ENCODE measurements at places on chromosomes 5 and 9.

DNA sequence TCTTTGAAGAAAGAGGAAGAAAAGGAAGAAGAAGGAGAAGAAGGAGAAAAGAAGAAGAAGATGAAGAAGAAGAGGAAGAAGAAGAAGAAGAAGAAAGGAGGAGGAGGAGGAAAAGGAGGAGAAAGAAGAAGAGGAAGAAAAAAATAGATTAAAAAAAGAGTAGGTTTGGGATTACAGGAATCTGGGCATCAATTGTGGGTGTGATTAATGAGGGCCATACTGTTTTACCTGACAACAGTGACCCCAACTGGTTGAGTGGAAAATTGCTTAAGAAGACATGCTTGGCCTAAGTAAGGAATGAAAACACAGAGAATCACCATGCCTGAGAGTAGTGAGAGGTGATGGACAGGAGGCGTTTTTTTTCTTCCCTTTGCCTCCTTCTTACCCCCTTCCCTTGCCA lies 114.6 kb downstream of the FAM170A start:
- DNase-seq, result no peak

GRCh38 chr5:145887976-145888574 lies 15.3 kb upstream of the GRXCR2 start:
- DNase-seq, result peak; percentile 12

DNA sequence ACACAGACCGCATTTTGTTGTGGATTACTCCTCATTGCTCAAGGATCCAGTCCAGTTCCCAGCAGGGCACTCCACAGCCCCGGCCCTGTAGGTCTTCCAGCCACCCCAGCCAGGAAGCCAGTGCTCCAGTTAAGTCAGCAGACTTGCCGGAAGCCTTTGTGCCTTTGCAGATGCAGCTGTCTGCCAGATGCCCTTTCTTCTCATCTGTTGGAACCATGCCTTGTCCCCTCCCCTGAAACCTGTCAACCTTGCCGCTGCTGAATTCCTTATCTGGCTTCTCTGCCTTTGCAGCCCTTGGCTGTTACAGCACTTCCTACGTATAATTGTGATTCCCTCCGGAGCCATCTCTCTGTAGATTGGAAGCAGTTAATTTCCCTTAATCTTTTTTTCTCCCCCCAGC lies 28.4 kb downstream of the PSAT1 start:
- peak; percentile 68 for DNase-seq

GRCh38 chr5:115686051-115686737 lies 60.4 kb upstream of the TMED7 start:
- DNase-seq, result peak; percentile 18

- no peak for DNase-seq
Measured at GRCh38 chr5:53481159-53481886, 894 bp downstream of the FST start.

DNA sequence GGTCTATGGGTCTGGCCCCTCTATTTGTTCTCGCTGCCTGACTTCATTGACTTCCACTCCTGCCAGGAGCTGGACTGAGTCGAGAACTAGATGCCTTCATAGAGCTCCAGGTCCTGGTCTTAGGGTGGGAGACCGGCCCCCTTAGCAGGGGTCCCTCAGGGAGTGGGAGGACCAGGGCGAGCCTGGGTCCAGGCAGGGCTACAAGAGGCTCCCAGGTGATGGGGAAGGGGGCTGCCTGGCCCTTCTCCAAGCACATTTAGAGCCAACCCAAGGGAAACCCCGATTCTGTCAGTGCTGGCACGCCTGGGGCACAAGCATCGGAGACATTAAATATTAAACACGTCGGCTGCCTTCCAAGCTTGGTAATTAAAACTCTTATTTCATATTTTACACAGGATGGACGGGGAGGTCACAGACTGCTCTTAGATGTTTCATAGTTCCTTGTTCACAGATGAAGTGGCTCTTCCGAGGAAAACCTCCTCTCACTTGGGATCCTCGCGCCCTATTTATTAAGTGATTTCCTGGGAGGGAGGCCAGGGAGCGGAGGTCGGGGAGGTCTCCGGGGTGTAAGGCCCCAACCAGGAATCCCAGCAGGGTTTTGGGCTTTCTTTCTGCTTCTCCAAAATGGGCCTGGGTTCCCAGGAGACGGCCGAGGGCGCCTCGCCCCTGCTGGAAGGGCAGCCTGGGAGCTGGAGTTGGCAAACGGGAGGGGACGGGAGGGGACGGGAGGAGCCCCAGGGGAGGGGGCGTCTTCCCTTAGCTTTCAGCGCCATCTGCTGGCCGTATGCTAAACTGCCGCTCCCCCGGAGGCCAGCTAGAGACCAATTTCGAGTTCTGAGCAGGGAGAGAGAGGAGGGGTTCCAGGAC lies 23.4 kb upstream of the ZBTB43 start:
- peak; percentile 93 for DNase-seq

- DNase-seq, result no peak
Measured at GRCh38 chr5:153573326-153574033, 83.0 kb downstream of the GRIA1 start.

DNA sequence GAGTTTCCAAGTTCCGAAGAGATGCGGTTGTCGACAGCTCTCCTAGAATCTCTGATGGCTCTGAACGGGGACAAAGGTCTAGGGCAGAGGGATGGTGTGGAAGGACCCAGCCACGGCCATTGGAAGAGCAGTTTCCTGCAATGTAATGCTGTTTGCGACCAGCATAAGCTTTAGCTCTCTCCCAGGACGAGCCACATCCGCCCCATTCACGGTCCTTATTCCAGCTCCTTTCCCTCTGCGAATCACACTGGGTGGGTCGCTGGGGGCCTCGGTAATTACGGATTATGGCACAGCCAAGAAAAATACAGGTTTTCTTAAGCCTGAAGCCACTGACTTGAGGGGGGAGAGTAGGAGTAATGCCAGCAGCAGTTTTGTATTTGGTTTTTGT lies 22.7 kb downstream of the ANXA2R start:
- DNase-seq, result peak; percentile 66

DNA sequence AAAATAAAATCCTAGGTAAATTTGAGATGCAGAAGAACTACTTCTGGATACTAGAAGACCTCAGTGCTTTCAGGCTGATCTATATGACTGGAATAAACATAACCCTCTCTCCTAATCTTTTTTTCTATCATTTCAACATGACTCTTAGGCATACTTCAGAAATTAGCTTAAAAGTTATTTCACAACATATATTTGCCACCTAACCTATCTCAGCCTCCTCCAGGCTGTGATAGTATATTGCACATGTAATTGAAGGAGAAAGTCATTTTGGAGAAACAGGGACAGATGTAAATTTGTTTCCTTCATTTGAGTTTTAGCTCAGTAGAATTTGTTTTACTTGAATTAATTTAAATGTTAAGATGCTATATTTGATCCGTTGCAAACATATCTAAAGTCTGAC lies 1932.3 kb upstream of the CDH6 start:
- no peak for DNase-seq

- no peak for DNase-seq
Measured at GRCh38 chr5:60883229-60883628, 39.2 kb upstream of the ELOVL7 start.

DNA sequence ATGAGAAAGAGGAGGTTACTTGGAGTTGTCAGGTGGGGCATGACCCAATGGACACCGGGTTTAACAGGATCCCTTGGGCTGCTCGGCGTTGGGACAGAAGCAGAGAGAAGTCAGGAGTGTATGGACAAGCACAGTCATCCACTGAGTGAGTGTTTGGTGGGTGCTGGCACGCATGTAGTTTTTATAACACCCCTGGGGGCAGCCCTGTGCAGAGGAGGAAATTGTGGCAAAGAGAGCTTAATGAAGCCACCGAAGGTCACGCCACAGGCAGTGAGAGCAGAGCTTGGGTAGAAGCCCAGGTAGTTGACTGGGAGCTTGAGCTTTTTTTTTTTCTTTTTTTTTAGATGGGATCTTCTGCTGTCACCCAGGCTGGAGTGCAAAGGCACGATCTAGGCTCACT lies 43.2 kb upstream of the IER5L start:
- no peak for DNase-seq

DNA sequence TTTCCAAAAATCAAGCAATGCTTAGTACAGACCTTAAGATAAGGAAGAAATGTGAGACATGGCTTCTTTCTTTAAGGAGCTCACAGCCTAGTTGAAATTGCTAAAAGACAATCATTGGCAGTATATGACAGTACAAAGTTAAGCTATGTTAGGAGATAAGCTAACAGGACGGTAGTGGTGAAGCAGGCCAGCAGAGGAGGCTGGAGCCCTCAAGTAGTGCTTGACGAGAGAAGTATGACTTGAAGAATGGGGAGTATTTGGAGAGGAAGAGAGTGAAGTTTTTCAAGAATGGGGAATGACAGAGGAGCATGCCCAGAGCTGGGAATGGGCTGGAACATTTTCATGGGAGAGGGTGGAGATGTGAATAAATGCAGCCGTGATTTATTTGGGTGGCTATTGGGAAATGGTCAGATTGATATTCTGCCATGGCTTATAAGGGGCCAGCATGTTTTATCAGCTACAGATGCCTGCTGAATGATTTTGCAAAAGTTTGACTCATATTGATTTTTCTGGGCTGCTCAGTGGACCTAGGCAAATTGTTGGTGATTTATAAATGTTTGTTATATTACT lies 43.7 kb downstream of the LURAP1L start:
- peak; percentile 48 for DNase-seq

DNA sequence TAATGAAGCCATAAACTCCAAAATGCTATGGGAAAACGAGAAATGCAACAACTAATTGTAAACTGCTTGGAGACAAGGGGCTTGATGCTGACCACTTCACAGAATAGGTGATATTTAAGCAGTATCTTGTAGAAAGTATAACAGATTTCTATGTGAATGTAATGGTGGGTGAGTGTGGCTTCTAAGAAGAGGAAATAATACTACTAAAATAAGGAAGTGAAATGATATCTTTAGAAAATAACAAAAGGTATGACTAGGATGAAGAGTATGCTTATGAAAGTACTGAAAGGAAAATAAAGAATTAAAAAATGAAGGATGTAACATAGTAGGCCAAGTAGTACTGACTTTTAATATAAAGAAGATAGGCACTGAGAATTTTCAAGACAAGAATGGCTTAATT lies 94.2 kb downstream of the AGTPBP1 start:
- DNase-seq, result no peak

DNA sequence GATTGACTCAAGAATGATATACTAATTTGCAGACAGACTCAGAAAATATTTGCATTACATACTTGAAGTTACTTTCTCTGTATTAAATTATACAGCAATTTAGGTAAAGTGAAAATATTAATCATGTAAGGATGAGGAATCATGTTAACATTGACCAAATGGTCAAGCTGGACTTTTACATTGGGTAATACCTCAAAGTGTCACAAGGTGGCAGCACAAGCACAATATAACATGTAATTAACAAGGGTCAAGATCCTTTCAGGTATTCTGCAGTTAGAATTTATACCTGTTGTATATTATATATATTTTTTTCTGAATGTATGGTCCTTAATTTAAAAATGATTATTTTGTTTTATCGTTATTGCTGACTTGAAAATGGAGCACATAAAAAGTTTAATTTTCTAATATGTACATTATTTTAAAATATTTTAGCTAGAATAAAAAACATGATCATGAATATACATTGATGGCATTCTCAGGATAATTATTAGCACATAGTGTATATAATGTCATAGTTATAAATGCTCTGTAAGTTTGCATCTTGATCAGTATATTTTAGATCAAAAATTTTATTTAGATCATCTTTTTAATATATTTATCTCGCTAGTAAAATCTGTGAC lies 8.6 kb downstream of the HAPLN1 start:
- no peak for DNase-seq

DNA sequence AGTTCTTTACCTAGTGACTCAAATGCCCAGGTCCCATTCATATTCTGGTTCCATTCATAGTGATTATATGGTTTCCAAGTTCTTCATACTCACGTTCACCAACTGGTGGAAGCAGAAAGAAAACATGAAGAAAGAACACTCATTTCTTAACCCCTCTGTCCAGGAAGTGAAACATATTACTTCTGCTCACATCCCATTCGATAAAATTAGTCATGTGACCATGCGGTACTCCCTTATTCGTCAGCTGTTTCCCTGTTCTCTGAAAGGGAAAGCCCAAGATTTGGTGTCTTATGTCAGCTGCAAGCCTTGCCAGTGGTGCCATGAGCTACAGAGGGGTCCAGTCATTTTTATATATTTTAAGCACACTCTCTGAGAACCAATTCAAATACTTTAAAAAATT lies 387.0 kb upstream of the DMAC1 start:
- no peak for DNase-seq

- no peak for DNase-seq
Measured at GRCh38 chr5:45288746-45289145, 407.4 kb downstream of the HCN1 start.

GRCh38 chr9:129459547-129460322 lies 161.2 kb downstream of the C9orf50 start:
- no peak for DNase-seq

GRCh38 chr9:94173632-94174031 lies 85.5 kb upstream of the ZNF169 start:
- DNase-seq, result no peak

DNA sequence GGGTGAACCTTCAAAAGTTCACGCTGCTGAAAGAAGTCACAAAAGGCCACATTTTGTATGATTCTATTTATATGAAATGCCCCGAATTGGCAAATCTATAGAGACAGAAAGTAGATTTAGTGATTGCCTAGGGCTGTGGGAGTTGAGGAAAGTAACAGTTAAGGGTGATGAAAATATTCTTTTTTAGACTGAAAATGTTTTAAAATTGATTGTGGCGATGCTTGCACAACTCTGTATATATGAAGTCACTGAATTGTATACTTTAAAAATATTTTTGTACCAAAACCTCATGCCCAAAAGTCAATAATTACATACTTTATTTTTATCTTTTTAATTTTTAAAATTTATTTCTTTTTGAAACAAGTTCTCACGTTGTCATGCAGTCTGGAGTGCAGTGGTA lies 30.3 kb downstream of the HSPA4 start:
- no peak for DNase-seq

GRCh38 chr5:10434392-10434791 lies 7.3 kb upstream of the ROPN1L start:
- no peak for DNase-seq

DNA sequence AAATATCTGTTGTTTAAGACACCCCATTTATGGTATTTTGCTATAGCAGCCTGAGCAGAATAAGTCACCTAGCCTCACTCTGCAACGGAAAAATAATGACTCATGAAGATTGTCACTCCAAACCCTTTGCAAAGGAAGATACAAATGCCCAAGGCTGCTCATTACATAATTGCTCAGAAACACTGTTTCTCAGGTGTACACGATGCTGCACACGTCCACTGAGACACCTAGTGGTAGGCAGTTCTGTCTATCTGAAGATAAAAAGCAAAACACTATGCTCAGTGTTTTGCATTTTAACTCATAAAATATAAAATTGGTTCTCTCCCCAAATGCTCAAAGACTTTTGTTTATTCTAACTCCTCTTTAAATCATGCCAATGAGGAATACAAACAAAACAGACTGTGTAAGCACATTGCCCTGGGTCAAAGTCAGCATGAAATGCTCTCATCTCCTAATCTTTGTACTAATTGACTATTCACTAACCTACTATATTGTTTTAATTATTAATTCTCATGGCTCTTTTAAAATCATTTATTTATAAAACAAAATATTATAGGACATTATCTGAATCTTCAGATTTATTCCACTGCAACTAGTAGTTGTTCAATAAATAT lies 7.7 kb upstream of the TSLP start:
- DNase-seq, result no peak

- peak; percentile 70 for DNase-seq
Measured at GRCh38 chr9:136711751-136712689, at the start of gene DIPK1B. Gene DIPK1B (plus strand): TSS chr9:136712572. CDS start chr9:136712666, 94 bp downstream.

- DNase-seq, result no peak
Measured at GRCh38 chr5:113875096-113875495, 361.6 kb downstream of the YTHDC2 start.

GRCh38 chr5:73028991-73029595 lies 73.3 kb downstream of the FCHO2 start:
- DNase-seq, result no peak
